ENCODE measurements at places on chromosomes 7 and 10.

GRCh38 chr7:142248166-142249160 lies 9.4 kb downstream of the PRSS58 start:
- no peak for DNase-seq

DNA sequence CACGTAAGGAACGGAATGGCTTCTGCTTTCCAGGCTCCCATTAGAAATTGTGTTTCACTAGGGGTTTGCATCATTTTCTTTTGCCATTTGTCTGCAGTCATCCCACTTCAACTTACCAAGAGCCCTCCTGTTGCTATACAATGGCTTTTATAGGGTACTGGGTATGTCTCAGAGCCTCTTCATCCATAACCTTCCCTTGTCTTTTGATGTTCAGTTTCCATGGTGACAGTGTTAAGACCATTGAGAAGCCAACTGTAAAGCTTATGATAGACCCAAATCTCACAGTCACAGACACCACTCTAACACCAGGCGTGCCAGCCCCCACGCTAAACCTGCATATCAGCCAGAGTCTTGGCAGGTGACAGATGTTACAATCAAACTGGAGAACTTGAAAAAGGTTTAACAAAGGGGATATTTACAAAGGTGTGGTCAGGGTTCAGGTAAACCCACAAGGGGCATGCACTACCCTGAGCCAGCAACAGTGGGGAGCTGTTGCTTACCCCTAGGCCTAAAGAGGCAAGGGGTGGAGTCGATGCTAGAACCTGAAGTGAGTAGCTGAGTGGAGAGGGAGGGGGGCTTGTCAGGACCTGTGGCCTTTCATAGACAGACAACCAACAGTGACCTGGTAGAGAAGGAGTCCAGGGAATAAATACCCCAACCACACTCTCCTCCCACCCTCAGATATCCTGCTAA lies 53.2 kb upstream of the ABLIM1 start:
- DNase-seq: no peak

- DNase-seq: no peak
These were observed 83.9 kb downstream of the PIP4K2A start for GRCh38 chr10:22630234-22631174.

DNA sequence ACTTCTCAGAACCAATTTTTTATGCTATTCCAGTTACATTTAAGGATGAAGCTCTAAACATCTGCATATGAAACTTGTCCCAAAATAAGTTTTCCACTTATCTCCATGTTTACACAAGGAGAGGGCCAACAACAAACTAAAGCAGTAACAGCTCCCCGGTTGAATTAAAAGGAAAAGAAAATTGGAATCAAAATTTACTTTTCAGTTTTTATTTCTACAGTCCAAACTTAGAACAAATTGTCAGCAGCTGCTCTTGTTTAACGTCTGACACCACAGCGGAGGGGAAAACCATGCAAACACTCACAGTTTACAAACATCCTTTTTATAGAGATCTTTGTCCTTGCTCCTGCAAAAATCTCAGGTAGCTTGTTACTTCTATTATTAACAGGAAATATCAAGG lies 101.3 kb downstream of the COL28A1 start:
- no peak for DNase-seq

- DNase-seq: no peak
These were observed 5.2 kb upstream of the XPNPEP1 start for GRCh38 chr10:109928475-109928891.

DNA sequence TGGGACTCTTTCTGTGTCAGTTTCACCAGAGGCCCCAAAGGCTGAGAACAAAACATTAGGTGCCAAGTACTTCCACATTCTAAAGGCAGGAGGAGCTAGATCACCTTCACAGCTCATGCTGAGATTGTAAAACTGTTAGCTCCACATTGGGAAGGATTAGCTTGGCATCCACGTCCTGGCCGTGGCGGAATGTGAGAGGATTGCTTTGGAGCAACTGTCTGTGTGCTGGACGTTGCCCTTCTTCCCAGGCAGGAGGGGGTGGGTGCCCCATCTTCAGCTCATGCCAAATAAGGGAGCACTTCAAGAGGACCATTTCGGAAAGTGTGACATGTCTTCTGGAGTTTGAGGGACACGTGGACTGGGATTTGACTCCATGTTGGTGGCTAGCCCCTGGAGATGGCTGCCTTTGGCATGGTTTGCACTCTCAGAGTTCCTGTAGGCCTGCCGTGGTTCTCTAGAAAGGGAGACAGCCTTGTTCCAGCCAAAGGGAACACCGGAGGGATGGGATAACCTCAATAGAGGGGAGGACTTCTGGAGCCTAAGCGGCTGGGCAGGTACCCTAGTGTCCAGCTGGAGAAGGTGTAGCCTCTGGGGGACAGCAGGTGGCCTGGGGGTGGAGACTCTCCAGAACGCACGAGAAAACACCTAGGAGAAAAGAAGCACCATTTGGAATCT lies 19.9 kb upstream of the FMC1 start:
- no peak for DNase-seq

- DNase-seq: no peak
These were observed 313.9 kb upstream of the ZNF32 start for GRCh38 chr10:43962346-43963191.

- no peak for DNase-seq
These were observed 55.0 kb upstream of the NKX6-2 start for GRCh38 chr10:132840698-132841614.

DNA sequence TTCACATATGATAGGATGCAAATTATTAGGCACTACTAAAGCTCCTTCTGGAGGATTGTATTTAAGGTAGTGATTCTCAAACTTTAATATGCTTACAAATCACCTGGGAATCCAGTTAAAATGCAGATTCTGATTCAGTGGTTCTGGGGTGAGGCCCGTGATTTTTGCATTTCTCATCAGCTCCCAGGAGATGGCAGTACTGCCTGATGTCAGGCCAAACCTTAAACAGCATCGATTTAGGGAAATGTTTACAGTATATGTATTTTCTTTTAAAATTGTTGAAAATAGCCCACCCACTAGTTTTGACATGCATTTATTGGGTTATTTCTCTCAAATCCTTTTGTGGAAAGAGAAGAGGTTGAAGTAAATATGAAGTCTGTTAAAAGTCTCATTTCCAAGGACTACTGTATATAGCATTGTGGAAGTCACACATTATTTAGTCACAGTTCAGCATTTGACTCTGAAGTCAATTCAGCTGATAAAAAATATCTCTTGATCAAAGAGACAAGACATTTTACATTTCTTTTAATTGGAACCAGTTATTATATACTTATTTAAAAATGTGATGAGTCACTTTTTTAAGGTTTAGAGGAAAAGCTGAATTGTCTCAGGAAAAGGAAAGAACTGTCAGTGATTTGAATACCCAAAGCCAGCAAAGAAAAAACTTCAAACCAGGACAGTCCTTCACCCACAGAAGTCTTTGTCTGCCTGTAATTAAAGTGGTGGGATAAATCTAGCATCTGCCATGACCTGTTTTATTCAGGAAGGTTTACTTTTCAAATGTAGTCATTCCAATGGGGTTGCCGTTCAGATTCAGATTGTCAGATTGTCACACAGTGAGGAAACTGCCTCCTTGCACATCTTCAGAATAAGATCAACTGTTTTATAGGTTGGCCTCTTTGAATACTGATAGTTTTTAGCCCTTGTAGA lies 21.1 kb upstream of the HBP1 start:
- DNase-seq: no peak

DNA sequence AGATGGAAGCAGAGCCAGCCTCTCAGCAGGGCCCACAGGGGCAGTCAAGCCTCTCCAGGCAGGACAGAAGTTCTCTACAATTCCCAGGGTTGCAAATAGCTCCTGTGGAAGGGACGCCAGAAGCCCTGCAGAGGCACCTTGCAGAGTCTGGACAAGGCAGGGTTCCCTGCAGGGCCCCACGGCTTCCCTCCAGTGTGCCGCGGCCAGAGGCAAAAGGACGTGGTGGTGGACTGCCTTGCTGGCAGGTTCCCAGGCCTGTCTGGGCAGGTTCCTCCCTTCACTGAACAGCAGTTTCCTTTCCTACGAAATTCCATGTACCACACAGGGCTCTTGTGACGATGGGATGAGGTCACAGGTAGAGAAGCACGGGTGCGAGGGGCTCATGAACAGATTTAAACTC lies 25.1 kb downstream of the UPP1 start:
- DNase-seq: no peak

DNA sequence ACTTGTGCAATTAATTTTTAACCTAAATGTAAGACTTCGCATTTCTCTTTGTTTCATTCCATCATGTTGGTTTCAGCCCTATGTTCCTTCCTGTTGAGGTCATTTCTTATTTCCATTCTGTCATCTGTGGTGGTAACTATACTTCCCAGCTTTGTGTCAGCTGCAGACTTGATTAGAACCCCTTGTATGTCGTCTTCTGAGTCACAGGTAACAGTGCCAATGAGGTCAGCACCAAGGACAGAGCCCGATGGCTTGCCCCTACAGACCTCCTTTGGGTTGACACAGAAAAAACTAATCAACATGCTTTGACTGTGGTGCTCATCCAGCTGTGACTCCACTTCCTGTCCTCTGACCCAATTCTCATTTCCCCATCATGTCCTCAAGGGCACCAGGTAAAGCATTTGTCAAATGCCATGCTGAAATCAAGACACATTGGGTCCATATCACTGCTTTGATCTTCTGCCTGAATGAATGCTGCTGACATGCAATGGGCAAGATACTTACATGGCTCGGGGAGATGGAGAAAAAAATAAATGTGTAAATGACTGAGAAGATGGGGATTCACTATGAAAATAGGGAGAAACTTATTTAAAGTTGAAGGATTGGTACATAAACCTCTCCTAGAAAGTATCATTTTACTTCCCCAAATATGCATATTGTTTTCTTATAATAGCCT lies 25.6 kb upstream of the CRTAC1 start:
- no peak for DNase-seq

DNA sequence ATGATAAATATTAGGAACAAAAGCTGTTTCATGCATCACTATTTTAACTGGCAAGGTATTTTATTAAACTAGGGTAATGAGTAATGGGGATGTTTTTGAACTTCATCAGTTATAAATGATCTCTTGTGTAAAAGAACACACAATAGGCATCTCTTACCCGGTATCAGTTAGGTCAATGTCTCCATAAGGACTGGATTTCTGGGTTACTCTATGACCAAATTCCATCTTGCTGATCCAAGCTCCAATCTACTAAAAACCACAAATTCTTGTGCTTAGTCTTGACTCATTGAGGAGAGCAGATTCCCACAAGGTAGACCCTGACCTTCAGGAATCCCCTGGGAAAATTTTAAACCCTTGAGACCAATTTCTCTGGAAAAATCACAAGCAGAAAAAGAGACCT lies 1167.7 kb downstream of the XPNPEP1 start:
- DNase-seq: no peak

GRCh38 chr7:125241548-125241947 lies 311.9 kb upstream of the POT1 start:
- no peak for DNase-seq

DNA sequence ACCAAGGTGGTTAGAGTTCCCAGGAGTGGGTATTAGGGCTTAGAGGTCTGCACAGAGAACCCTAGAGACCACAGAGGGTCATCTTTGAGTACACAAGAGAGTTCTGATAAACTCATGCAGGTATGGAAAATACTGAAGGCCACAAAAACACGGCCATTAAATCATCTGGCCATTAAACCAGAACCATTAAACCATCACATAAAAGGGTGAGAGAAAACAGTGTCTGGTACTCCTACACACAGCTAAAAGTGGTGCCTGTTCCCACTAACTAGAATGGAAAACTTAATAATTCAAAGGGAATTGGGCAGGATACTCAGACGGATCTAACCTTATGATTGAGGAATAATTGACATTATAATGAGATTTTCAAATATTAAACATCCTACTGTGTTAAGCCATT lies 679.4 kb downstream of the TNS3 start:
- DNase-seq: no peak

- no peak for DNase-seq
These were observed 520.5 kb downstream of the GLRX3 start for GRCh38 chr10:130656582-130657133.

DNA sequence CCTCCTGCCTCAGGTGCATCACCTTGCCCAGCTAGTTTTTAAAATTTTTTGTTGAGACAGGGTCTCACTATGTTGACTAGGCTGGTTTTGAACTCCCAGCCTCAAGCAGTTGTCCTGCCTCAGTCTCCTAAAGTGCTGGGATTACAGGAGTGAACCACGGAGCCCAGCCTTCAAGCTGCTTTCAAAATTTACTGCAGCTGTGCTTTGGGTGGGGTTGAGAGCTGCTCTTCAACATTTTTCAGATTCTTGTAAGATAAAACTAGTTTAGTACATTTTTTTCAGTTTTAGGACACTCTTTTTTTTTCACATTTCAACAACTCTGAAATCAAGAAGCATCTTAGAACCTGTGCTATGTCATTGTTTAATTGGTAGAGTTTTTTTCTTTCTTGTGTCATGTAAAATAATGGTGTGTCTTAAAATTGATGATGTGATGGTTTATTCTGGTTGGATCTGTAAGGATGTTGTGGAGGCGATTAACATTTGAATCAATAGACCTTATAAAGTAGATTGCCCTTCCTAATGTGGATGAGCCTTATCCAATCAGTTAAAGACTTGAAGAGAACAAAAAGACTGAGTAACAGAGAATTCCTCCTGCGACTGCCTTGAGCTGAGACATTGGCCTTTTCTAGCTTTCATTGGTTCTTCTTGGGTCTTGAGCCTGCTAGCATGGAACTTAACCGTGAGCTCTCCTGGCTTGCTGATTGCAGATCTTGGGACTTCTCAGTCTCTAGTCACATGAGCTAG lies 13.5 kb downstream of the PLEKHA8 start:
- no peak for DNase-seq

- DNase-seq: no peak
These were observed 40.5 kb upstream of the UBE2H start for GRCh38 chr7:129993275-129993674.
